Central memory CD4-positive, alpha-beta T cell (primary cell): ENCODE measurements at places on chromosomes 12 and 14.

DNA sequence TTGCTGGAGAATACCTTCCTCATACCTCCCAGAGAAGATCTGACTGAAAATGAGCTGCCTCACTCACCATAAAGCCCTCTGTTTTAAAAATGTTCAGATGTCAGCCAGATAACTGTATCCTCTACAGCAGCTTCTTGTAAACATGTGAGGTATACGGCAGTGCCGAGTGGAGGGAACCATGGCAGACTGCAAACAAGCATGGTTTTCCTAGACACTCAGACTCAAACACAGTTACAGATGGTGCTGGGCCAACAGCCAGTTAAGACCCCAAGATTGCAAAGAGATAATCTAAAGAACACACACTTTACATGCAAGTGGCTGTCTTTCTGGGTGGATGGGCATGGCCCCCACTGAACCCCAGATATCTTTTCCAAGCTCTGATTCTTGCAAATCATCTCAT lies 16.6 kb upstream of the CCDC177 start:
- DNase-seq, result no peak

GRCh38 chr12:12079291-12079690 lies 8.6 kb downstream of the BCL2L14 start:
- no peak for DNase-seq

GRCh38 chr12:19482036-19482435 lies 42.7 kb downstream of the AEBP2 start:
- DNase-seq, result no peak

- no peak for DNase-seq
Measured at GRCh38 chr12:101793401-101793800, 37.4 kb downstream of the GNPTAB start.

DNA sequence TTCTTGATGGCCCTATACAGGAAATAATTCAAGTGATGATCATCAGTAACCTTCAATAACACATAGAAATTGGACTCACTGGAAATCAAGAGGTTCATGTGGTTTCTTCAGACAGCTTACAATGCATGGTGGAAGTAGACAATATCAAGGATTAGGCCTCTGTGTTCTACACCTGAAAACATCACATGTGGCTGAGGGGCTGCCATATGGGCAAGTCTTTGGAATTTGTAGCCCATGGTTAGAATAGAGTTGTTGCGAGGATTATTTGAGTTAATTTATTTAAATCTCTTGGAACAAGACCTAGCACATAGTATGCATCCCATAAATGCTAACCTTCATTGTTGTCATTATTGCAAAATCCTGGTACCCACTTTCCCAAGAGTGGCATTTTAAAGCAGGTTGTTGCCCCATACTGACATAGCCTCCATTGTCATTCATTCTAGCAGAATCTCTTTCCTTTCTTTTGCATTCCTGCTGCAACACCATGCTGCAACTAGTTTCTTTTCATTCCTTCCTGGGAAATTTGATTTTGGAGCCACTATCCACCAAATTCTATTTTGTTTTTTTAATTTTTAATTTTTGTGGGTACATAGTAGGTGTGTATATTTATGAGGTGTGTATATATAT lies 352.7 kb upstream of the NAV3 start:
- no peak for DNase-seq

DNA sequence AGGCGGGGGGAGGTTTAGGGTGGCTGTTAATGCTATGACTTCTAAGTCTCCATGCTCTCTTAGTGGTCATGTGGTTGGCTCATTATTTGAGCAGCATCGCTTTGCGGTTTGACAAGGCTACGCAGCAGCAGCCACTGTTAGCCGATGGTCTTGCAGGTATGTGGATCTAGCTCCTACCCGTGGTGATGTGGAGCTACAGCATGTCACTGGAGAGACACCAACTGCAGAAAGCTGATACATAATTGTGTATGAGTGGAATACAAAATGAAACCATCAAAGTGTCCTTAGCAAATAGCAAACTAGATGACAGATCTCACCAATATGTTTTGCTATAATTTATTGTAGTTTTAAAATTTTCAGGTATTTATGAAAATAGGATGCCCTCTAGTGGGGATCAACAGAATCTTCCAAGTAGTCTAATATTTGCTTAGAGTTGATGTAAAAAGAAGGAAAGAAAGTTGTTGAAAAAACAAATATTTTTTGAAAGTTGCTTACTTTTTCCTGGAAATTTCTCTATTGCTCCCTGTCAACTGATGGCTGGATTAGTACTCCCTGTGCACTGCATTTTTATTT lies 94.9 kb downstream of the NAV3 start:
- no peak for DNase-seq

GRCh38 chr12:80100591-80100990 lies 1.3 kb downstream of the OTOGL start:
- DNase-seq, result no peak

- no peak for DNase-seq
Measured at GRCh38 chr12:10558789-10559188, 53.1 kb downstream of the EIF2S3B start.

- no peak for DNase-seq
Measured at GRCh38 chr12:56241424-56242303, 11.8 kb downstream of the SLC39A5 start.

DNA sequence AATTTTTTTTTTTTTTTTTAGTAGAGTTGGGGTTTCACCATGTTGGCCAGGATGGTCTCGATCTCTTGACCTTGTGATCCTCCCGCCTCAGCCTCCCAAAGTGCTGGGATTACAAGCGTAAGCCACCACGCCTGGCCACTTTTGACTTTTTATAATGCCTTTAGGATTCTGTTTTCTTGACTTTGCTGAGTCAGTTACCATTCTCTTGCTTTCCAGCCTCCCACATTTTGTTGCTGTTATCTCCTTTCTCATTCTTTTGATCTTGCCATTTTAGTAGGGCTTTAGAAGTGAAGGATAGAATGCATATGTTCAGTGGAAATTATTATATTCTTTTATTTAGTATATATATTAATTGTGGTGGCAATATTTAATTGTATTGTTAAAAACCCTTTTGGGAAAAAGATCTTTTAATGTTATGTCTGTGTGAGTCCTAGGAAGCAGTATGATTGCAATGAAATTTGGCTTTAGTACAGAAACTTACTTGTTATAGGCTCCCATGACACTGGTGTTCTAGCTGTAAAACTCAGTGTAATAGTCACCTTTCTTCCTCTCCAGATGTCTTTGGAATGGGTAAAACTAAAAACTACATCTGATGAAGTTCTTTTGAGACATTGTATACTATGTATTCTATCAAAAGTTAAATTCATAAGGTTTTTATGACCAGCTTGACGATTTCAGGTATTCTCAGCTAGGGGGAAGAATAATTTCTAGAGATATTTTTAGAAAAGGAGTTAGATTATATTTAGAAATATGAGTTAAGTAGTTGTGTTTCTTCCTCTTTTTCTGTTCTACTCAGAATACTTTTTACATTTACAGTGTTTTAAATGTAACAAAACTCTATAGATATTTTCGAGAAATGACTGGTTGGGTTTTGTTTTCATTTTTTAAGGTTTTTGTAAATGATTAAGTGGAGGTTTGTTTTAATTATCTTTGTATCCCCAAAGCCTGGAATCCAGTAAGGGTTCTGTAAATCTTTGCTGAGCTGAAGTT lies 74.7 kb downstream of the APAF1 start:
- DNase-seq, result no peak

DNA sequence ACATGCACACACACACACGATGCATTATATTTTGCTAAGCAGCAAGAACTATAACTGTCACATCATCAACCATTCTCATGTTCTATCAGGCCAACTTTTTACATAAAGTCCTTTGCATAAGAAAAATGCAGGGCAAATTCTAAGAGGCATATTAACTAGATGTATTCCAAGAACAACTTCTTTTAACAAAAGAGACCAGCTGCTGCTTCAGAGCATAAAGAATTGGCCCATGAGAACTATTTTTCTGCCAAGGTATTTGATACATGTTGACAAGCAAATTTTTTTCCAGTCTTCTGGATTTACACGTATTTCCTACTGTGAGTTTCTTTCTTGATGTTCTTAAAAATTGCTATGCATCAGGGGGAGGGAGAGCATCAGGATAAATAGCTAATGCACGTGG lies 27.2 kb downstream of the GLT8D2 start:
- DNase-seq, result no peak

- no peak for DNase-seq
Measured at GRCh38 chr14:99177886-99178835, 93.8 kb downstream of the BCL11B start.

GRCh38 chr12:53675701-53676607 lies at the start of gene ATP5MC2:
ATP5MC2 (minus strand) TSS chr12:53676083; CDS start chr12:53672614, 3,469 bp downstream.
- DNase-seq, result peak; percentile 98

- no peak for DNase-seq
Measured at GRCh38 chr12:102504280-102504679, 23.9 kb upstream of the IGF1 start.

- no peak for DNase-seq
Measured at GRCh38 chr14:77141214-77142004, at the start of gene ZDHHC22. ZDHHC22 (minus strand) TSS chr14:77141791; CDS start chr14:77139738, 2,053 bp downstream.

GRCh38 chr14:58270628-58271027 lies 26.0 kb downstream of the PSMA3 start:
- no peak for DNase-seq

GRCh38 chr12:15851919-15852318 lies 30.3 kb upstream of the STRAP start:
- DNase-seq, result no peak

DNA sequence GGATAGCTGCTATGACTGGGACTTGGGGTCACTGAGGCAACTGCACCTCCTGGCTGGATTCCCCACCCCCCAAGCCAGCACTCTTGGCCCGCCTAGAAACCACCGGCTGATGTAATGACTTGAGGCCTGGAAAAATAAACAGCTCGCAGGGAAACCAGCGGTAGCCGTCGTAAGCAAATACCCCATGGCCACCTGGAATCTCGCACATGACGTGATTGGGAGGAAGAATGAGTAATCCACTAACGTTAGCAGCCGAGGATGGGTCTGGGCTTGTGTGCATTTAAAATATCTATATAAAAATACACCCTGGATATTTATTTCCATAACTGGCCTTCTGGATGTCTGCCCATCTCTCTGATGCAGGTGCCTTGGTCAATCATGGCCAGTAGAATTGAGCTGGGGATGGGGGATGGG lies 120.1 kb downstream of the SMOC1 start:
- no peak for DNase-seq

DNA sequence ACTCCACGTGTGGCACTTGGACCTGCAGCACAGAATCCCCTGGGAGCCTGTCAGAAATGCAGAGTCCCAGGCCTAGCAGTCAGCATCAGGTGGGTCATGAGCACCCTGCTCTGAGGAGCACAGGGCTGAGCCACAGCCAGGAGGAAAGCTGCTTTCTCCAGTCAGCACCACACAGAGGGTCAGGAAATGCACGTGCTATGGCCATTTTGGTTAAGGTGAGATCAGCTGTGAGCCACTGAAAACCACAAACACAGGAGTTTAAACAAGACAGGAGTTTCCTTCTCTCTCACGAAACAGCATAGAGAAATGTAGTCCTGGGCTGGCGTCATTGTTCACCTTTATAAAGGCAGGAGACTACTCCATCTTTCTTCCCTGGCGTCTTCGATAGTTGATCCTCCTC lies 204.5 kb upstream of the SFSWAP start:
- no peak for DNase-seq

- no peak for DNase-seq
Measured at GRCh38 chr12:103824845-103825244, 16.2 kb downstream of the NT5DC3 start.

DNA sequence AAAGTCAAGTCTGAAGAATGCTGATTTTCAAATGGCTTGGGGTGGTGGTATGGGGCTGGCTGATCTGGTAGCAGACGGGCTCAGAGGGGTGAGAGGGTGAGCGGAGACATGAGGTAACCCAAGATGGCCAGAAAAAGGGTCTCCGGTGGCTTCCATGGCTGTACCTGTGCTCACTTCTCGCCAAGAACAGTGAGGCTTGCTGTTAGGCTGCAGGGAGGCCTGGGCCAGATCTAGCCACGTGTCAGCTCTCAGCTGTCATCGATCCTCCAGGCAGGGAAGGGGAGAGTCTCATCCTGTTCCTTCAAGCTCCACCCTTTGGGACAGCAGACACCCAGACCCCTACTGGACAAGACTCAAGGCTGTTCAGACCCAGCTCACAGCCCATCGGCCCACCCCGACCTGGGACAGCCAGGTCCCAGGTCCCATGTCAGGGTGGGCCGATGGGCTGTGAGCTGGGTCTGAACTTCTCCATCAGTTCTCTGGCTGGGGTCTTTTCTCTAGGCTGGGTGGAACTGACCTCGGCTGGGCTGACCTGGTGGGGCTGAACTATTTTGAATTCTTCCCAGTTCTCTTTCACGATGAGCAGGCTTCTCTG lies 9.0 kb downstream of the LRTM2 start:
- no peak for DNase-seq

DNA sequence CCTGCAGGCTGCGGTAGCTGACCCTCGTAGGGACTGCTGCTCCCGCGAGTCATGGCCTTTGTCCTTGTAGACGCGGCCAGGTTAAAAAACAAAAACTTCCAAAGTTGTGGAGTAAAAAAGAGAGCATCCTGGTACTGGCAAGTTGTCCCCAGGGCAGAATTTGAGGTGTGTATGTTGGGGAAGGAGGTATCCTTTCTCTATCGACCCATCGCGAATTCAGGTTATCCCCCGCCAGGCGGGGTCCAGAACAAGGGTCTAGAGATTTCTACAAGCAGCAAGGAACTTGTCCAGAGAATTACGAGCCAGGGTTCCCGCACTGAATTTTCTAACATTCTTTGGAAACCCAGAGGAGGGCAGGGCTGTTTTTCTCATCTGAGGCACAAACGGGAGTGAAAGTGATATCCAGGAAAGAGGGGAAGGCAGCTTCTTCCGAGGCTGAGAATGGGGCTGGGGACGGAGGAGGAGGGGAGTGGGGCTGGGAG lies 16.3 kb downstream of the TBX3 start:
- no peak for DNase-seq

DNA sequence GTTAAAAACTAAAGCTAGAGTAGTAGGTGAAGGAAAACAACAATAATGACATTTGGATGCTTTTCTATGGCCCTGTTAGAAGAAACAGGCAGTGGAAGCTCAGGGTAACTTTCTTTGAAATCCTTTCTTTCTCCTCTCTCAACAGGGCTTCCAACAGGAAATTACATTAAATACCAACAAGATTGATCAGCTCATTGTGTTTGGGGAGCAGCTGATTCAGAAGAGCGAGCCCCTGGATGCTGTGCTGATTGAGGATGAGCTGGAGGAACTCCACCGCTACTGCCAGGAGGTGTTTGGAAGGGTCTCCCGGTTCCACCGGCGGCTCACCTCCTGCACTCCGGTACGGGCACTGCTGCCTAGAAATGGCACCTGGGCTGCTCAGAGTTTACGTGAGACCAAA lies 81.5 kb downstream of the ESR2 start:
- DNase-seq, result no peak
